Activated CD8-positive, alpha-beta memory T cell treated with anti-CD3 and anti-CD28 coated beads for 48 hours (primary cell): ENCODE measurements at places on chromosomes 1 and 21.

DNA sequence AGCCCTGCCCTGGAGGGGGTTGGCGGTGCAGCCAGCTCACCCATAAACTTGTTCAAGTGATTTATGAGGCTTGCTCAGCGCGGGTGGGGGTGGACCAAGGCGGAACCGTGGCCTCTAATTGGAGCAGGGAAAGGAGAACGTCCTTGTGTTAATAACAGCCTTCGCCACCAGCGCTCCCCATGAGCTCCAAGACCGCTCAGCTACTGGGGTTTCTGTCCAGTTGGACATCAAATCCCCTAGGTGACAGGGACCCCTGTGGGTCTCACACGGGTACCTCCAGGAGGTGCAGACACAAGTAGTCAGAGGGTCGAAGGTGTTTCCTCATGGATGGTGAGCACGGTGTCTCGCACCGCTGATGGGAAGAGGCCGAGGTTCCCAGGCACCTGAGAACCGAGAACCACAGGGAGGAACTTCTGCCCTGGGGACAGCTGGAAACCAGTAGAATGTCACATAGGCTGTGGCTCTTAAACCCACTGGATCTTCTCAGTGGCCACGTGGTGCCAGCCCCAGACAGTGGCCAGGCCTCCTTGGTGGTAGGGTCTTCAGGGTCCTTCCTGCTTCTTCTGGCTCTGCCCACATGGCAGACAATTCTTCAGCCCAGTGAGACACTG, 3.7 kb upstream of the ACTRT2 start:
- no peak for DNase-seq

- no peak for DNase-seq
Observed at GRCh38 chr1:174914991-174915390, 84.8 kb upstream of the CACYBP start.

- DNase-seq, result no peak
Observed at GRCh38 chr1:157870490-157870889, 28.9 kb upstream of the CD5L start.

DNA sequence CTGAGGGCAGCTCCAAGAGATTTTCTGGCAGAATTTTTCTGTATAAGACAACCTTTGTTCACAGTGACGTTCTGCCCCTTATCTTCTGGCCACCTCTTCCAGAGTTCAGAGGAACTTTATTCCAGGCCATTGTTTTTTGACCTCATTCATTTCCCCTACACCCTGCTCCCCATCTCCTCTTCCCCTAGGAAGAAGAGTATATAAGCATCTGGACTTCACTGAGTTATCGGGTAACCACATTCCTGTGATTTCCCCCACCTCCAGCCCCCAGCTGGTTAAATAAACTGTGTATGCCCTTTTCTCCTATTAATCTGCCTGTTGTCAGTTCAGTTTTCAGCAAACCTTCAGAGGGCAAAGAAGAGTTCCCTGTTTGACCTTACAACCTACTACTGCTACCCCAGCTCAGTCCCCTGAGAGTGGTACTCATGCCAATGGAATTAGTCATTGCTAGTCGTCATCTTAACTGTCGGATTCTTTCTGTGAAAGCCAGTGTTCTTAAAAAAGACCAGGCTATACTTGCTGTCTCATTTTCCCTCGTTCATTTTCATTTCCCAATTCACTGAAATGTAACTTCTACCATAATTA, 14.3 kb upstream of the ALG14 start:
- DNase-seq, result no peak

DNA sequence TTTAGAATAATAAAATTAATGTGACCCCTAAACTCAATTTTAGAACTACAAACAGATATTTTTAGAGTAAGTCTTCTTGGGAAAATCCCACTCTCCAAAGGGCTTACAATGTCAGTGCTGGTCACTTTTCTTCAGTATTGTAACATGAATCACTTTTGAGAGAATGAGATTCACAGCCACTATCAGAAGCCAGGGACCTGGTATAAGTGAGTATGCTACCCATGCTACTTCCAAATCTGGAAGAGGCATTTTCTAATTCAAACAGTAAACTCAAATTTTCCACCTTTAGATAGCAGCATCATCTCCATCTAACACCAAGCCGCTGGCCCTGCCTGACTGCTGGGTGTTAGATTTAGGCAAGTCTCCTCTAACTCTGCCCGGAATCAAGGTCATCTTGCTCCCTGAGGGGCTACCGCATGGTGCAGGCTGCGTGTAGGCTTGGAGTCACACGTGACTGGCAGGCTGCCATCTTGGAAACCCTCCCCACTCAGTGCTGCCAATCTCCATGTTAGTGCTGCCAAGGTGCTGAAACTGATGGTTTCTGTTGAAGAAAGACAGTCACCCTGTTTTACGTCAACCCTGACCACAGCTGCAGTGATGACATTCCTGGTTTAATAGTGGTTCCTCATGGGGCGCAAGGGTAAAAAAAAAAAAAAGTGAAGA, 882.9 kb upstream of the B3GALT2 start:
- DNase-seq, result no peak

GRCh38 chr1:179809506-179810366, 66.6 kb downstream of the FAM163A start:
- peak; percentile 44 for DNase-seq

- no peak for DNase-seq
Observed at GRCh38 chr1:117607471-117607870, 1.6 kb downstream of the TENT5C start.

DNA sequence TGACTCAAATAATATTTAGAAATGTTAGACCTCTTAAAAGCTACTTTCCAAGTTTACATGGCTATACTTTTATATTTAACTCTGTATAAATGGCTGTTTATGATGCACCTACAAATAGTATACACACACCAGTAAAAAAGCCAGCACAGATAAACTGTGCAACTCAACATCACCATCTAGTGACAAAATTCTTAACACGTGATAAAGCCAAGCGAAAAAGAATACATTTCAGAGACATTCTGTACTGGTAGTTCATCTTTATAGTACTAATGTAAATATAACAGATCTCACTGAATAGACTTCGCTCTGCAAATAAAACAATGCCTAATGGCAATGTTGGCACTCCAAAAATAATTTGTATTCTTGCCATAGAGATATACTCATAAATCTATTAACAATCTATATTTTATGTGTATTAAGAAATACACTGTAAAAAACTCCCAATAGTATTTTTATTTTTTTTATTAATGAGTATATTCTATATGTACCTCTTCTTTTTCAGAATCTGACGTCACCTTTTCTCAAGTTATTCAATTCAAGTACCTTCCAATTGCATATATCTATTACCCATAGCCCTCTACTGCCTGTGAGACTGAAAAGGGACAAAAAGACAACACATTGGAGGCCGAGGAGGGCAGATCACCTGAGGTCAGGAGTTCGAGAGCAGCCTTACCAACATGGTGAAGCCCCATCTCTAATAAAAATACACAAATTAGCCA, 100.2 kb downstream of the DPYD start:
- DNase-seq, result no peak

GRCh38 chr1:62185677-62186076, 9.0 kb upstream of the L1TD1 start:
- DNase-seq, result no peak

DNA sequence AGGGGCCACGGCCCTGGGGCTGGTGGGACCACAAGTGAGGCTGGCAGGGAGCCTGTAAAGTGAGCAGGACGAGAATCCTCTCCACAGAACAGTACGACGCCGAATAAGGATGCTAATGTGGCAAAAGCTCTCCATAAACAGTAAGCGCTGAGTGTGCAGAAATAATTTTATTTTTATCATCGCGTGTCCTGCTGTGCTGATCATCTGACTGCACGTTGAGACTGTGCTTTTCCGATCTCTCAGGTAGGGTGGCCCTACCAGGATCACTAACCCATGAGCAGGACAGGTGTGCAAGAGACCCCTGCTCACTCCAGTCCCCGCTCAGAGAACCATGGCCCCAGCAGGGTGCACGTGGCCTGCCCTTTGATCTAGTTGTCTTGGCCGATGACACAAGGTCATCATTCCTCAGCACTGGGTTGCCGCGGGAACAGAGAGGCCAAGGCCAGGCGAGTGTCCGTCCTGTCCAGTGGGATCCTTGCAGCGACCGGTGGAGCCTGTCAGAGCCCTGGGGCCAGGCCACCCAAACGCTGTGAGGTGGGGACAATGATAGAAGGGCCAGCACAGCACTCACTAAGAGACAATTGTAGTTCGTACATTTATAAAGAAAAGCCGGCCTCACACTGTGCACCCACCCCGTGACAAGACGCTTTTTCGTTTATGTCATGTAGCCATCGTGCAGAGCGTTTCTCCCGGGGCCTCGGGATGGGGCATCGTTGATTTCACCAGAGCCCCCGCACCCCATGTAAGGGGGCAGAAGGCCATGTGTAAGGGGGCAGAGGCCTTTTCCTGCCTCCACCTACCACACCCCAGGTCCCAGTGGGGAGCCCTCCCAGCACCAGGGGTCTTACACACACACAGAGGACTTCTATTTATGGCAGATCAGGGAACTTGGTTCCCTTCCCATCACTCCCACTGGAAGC, 52.7 kb upstream of the ADARB1 start:
- DNase-seq, result no peak

DNA sequence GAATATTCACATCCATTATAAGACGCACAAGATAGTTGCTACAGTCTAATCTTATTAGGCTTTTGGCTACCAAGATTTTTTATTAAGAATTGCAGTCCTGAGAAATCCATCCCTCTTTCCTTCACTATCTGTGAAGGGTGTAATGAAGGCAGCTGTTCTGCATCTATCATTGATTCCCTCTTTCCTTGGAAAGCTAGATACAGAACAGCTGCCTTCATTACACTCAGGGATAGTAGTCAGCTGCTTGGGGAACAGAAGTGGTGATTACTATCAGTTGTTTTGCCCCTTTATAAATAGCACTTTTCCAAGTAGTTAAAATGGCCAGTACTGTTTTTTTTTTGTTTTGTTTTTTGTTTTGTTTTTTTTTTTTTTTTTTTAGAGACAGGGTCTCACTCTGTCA, 70.2 kb downstream of the IARS2 start:
- DNase-seq, result no peak

DNA sequence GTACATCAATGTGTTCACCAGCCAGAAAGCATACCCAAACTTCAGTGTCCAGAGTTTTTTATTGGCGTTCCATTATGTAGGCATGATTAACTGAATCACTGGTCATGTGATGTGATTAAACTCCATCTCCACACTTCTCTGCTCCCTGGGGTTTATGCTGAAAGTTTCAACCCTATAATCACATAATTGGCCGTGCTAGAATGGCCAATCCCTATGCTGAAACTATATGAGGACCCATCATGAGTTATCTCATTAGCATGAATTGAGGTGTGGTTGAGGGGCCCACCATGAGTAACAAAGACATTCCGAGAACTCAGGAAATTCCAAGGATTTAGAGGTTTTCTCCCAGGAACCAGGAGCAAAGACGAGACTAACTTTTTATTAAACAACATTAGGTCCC, 31.8 kb upstream of the FBXO28 start:
- no peak for DNase-seq

- no peak for DNase-seq
Observed at GRCh38 chr1:81594206-81594605, 206.5 kb upstream of the ADGRL2 start.

GRCh38 chr1:12544992-12545391, 73.0 kb downstream of the DHRS3 start:
- DNase-seq, result no peak

DNA sequence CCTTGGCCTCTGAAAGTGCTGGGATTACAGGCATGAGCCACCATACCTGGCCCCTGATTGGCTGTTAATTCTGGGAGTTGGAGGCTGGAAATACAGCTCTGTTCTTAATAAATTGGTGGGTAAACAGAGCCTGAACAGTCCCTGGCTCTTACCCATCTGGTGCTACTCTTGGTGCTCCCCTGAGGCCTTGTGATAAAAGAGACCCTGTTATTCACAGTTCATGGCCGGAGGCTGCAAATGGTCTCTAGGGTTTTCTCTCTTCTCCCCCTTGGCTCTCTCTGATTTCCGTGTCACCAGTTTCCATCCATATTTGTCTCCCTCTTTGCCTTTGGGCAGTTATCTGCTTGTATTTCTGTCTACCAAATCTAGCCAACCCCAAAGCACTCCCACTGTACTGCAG, 17.2 kb downstream of the NFASC start:
- no peak for DNase-seq

GRCh38 chr1:75901371-75901770, 30.8 kb downstream of the ASB17 start:
- DNase-seq, result no peak

- no peak for DNase-seq
Observed at GRCh38 chr1:170721621-170722020, 57.7 kb downstream of the PRRX1 start.

DNA sequence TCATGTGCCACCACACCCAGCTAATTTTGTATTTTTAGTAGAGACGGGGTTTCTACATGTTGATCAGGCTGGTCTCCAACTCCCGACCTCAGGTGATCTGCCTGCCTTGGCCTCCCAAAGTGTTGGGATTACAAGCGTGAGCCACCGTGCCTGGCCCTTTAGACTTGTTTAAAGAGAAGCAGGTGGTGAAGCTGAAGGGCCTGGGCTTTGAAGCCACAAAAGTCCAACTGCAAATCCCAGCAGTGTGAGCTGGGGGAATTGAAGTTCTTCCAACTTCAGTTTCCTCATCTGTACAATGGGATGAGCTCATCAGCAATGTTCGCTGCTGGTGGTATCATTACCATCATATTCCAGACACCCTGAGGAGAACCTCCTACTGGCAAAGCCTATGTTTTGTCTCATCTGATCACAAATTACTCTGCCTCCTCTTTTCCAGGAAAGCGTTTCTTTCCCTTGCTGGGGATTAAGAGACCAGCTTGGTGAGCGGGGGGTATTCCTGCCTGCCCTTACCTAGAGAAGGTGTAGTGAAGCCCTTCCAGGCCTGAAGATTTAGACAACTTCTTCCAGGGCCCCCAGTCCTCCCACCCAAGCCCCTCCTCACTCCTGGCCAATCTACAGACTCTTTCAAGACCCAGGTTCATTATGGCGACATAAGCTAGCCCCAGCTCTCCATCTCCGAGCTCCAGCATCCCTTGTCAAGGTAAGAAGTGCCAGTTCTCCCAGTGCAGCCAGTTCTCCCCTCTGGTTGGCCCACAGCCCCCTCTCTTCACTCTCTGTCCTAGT, 2.4 kb upstream of the SHISA4 start:
- DNase-seq, result no peak

GRCh38 chr1:196449460-196449859, 158.8 kb downstream of the KCNT2 start:
- no peak for DNase-seq

GRCh38 chr1:236351875-236352573, 42.1 kb upstream of the EDARADD start:
- no peak for DNase-seq

DNA sequence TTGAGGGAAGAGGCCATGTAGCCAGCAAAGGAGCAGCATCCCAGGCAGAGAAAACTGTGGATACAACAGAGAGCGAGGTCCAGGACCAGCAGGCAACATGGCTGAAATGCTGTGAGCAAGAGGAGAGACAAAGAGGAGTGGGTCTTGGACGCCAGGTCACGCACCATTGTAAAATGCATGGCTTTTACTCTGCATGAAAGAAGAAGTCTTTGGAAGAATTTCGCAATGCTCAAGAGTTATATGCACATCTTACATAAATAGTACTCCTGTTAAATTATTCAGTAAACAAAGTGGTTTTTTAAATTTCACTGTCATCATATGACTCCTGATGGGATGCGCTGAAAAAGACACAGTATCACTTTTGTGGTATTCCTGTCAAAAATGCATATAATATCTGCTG, 3.5 kb downstream of the CD244 start:
- no peak for DNase-seq
